ENCODE measurements at places on chromosomes 1 and 21.

GRCh38 chr1:242856289-242856688 is 331.8 kb upstream of the PLD5 start:
- DNase-seq, result no peak

GRCh38 chr1:154014154-154014907 is 23.8 kb downstream of the RPS27 start:
- DNase-seq, result no peak

GRCh38 chr1:39995973-39996393 is 41.0 kb downstream of the MFSD2A start:
- peak; percentile 30 for DNase-seq

- DNase-seq, result no peak
Observed at GRCh38 chr1:32920833-32921232, 19.6 kb upstream of the TMEM54 start.

DNA sequence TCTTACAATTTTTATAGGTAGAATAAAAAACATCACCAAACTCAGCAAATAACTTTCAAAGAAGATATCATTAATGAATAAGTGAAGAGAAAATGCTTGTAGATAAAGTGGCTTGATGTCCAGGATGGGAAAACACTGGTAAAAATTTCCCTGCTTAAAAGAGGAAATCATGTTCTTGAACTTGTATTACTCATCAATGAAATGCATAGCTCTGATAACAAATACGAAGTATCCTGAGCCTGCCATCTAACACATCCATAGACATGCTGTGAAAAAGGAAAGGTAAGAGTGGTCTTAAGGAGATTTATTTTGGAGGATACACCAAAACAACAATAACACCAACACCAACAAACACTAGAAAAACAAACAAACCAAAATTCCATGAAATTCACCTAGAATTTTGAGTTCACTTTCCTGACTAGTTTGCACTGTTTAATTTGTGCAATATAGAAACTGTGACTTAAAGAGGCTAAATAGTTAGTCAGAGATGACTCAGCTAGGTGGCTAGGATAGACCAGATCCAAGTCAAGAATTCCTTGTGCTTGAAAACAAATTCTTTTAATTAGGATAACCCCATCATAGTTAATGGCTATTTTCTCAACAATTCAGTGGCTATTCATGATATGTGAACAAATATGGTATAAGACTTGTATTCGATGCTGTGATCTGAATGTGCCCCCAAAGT is 179.8 kb upstream of the KCNK2 start:
- DNase-seq, result no peak

Data from activated gamma-delta T cell treated with Interleukin-2 at 50 U/mL for 16 hours (primary cell).